ENCODE measurements at places on chromosomes 2 and 18.

GRCh38 chr18:68083776-68084175 lies 567.3 kb upstream of the DSEL start:
- no peak for DNase-seq

- DNase-seq: no peak
These were observed 213.2 kb downstream of the NDUFA10 start for GRCh38 chr2:239811806-239812560.

DNA sequence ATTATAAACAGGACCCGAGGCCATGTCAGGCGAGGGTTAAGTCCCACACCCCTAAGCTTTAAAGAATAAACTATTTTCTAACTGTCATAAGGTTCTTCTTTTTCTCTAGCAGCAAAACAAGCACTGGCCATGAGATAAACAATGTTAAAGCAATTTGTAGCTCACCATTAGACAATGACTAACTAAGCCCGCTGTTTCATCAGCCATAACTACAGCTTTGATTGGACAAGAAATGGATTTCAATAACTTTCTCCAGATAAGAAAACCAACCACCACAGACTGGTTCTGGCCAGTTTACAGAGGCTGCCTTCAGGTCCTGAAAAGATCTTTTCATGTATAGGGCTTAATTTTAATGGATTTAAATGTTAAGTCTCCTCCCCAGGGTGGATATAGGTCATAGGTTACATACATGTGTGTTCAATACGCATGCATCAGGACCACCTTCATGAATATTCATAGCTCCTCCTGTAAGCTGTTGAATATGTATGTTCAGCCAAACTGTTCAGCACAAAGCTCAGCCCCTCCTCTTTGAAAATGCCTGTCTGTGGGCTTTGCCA lies 108.7 kb upstream of the RAB6C start:
- DNase-seq: no peak

GRCh38 chr2:226495466-226496272 lies 304.0 kb downstream of the IRS1 start:
- no peak for DNase-seq

GRCh38 chr2:65379721-65380171 lies 52.7 kb downstream of the SPRED2 start:
- DNase-seq: no peak

DNA sequence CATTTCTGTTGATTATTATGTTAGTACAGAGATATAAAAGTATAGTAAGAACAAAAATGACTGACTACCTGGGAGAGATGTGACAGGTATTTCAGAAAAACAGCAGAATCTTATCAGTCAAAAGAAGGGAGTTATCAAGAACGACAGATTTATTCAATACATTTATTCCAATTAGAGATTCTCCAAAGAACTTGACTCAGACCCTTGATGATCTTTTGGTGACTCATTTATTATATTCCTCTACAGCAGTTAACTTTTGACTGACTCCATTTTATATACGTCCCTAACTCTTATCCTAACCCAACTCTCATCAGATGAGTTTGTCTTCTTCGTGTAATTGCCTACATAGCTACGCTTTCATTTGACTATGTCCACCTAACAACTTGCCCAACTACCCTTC lies 91.1 kb downstream of the C2orf74 start:
- no peak for DNase-seq

DNA sequence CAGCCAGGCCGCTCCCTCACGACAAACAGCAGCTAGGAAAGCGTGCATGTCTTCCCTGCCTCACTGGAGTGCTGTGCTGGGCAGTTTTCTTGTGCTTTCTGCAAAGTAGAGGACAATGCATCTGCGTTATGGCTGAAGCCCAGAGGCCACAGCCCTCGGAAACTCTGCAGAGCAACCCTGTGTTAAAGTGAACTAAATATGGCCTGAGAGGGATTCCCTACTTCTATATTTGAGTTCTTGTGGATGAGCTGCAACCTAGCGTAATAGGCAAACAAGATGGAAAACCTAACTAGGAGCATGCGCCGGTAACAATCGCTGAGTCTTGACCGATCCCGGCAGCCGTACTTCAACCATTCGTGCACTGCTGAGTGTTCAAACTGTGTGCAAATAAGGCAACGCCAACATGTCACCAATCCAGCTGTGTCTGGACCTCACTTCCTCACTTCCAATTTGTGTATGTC lies 471.9 kb upstream of the HS6ST1 start:
- DNase-seq: no peak

All from stimulated activated effector memory CD8-positive, alpha-beta T cell treated with anti-CD3 and anti-CD28 coated beads, Interleukin-12 subunit alpha, Interleukin-12 subunit beta, amount 100 ng/mL, for 72 hours (primary cell).